ENCODE measurements at places on chromosomes 11 and 22. TPM values are rescaled to one million over a fixed set of nuclear protein-coding genes. Genes with fewer than 3 reads are reported as not detected.

GRCh38 chr22:50209893-50210292 lies 9.1 kb downstream of the SELENOO start:
- no peak overlapping the region for H3K27ac ChIP-seq
- H3K4me3 ChIP-seq: no peak overlapping the region
- no peaks in the 10 kb centered on the region for H3K4me1 ChIP-seq
- H3K27me3 ChIP-seq: no peaks in the 10 kb centered on the region
- peaks cover 62% of the 10 kb centered on the region for H3K36me3 ChIP-seq

GRCh38 chr11:34252651-34253050 lies 105.2 kb downstream of the ABTB2 start:
- no peak overlapping the region for H3K27ac ChIP-seq
- no peaks in the 10 kb centered on the region for H3K4me1 ChIP-seq
- no peaks in the 10 kb centered on the region for H3K27me3 ChIP-seq
- no peak for DNase-seq
- H3K4me3 ChIP-seq: no peak overlapping the region

GRCh38 chr11:8224161-8224591 lies 39.5 kb downstream of the LMO1 start:
- no peak for DNase-seq
- H3K4me1 ChIP-seq: no peaks in the 10 kb centered on the region
- H3K27me3 ChIP-seq: no peaks in the 10 kb centered on the region
- no peak overlapping the region for H3K27ac ChIP-seq
- no peak overlapping the region for H3K4me3 ChIP-seq
- H3K36me3 ChIP-seq: no peaks in the 10 kb centered on the region

The RNF141 gene
- total RNA-seq: 23.7 TPM

The PNPLA3 gene
- total RNA-seq: 17.5 TPM

The ADAMTS8 gene
- 5.0 TPM for total RNA-seq

The VSIG2 gene
- not detected for total RNA-seq
